ENCODE measurements at places on chromosomes 2 and 18.

GRCh38 chr2:157501026-157501425, 57.1 kb upstream of the CYTIP start:
- DNase-seq, result no peak

- no peak for DNase-seq
These were observed 6.4 kb upstream of the SPATS2L start for GRCh38 chr2:200300065-200300464.

GRCh38 chr18:1498216-1498615, 593.5 kb downstream of the ADCYAP1 start:
- DNase-seq, result no peak

DNA sequence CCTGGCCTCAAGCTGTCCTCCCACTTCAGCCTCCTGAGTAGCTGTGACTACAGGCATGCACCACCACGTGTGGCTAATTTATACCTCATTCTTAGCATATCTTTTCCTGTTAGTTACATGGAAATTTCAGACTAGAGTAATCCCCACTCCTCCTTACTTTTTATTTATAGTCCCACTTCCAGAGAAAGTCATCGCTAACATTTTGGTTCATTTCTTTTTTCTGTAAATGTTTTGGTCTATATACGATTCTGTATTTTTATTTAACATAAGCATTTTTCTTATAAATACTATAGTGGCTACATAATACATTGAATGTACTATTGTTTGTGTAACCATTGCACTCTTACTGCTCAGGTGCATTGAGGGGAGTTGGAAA, 42.3 kb downstream of the DDX1 start:
- no peak for DNase-seq

GRCh38 chr2:106107509-106108131, 86.5 kb downstream of the UXS1 start:
- DNase-seq, result peak; percentile 49

GRCh38 chr2:19706332-19706731, 195.5 kb downstream of the TTC32 start:
- no peak for DNase-seq

GRCh38 chr2:129239141-129239540, 740.3 kb upstream of the RAB6C start:
- DNase-seq, result no peak

- DNase-seq, result no peak
These were observed 372.2 kb downstream of the NYAP2 start for GRCh38 chr2:225771701-225772100.

DNA sequence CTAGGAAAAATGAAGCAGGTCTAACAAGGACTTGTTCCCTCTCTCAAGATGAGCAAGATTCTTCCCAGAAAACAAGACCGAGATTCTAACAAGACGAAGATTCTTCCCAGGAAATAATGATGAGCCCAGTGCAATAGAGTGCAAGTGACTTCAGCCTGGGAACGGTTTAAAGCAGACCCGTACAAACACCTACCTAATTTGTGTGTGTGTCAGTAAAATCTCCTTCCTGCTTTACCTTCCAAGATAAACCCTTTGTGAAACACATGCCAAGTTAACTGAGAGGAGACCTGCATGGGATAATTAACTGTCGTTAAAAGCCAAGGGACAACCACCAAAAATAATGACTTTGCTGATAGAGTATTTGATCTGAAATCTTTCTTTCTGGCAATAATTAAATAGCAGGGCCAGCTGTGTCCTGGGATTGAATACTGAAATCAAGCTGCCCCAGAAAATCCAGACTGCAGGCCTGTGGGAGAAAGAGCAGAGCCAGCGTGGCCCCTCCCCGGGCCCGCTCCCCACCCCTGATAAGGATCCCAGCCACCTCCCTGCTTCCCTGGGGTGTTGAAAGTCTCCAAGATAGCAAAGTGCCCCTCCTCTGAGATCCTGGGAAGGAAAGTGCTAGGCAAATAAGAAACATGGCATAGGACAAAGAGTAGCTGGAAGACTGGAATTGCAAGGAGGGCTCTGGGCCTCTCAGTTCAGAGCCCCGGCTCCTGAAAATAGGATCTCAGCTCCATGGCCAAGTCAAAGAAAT, 145.5 kb downstream of the CYP26B1 start:
- DNase-seq, result no peak

- DNase-seq, result no peak
These were observed 27.8 kb downstream of the DYM start for GRCh38 chr18:49432602-49433001.

- DNase-seq, result no peak
These were observed 140.5 kb upstream of the GYPC start for GRCh38 chr2:126515471-126515870.

DNA sequence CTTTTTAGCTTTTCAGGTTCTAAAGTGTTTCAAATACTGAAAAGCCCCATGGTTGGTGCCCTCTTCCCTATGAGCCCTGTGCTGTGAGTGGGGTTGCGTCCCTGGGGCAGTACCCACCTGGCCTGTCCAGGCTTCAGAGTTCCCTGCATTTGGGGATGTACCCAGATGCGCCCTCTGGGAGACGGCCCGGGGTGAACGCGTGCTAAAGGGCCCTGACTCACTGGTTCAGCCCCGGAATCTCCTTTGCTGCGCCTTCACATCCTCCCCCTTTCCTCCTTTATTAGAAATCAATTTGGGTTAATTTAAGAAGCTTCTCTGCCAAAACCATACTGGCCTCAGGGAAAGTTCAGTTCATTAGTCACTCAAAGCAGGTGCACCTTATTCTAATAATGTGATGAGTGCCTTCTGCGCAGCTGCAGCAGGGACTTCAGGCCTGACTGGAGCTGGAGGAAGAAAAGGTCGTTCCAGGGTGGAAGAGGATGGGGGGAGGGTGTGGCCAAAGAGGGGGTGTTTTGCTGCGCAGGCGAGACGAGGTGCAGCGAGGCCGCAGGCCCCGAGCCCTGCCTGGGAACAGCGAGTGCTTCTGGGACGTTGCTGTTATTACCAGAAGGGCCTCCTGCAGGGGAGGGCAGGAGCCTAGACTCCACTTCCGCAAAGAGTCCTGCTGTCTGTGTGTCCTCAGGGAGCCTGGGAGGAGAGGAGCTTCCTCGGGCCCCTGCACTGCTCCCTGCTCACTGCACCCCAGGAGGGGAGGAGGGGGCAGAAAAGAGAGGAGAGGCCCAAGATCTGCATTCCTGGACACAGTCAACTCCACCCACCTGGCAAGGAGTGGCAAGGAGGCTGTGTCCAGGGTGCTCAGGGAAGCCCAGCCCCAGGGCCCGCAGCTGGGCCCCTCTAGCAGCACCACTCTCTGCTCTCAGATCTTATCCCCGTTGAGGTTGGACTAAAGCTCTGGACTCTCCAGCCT, 223.2 kb upstream of the PXDN start:
- no peak for DNase-seq

DNA sequence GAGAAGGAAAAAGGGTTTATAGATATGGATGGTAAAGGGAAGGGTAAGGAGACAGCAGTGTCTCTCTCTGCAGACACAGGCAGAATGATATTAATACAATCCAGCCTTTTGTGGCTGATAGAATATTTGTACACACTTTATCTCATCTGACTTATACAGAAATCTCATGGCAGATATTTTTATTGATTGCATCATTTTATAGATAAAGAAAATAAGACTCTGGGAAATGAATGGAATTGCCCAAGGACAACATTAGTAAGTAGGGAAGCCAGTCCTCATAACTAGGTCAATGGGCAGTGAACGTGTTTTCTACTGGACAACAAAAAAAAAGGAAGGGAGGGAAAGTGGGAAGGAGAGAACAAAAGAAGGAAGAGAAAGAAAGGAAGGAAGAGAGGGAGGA, 236.4 kb upstream of the EPHA4 start:
- no peak for DNase-seq

DNA sequence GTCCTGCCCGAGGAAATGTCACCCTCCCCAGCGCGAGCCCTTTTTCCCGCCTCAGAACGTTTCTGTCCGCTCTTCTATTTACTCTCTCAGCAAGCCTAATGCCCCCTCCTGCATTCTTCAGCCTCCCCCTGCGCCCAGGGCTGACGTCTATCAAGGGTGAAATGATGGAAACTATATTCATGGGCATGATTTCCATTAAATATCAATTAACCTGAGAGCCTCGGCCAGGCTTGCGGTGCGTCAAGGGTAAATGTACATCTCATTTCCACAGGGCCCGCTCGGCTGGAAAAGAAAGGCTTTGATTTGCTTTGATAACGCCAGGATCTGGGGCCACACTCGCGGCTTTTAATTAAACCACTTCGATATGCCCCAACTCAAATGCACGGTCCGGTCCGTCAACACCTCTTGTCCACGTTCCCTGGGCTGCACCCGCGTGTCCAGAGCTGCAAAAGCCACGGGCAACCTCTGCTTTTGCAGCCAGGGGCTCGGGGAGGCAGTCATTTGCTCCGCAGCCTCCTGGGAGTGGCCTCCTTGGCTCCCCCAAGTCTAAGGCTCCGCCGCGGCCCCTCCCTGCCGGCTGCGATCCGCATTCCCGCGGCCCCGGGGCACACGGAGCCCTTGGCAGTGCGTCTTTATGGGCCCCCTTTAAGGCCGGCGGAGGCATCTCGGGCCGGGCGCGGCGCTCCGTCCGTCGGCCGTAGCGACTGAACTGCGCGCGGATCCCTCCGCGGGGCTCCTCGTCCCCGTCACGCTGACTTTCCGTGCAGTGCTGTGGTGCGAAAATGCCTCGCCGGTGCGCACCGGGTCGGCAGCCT, at the start of gene HOXD8:
HOXD8 (plus strand) TSS at position 724 of the 815 bp plus-strand sequence. CDS start 662 bp downstream, outside the sequence.
- peak; percentile 33 for DNase-seq

GRCh38 chr2:72619626-72620025, 206.2 kb downstream of the EXOC6B start:
- DNase-seq, result no peak

- no peak for DNase-seq
These were observed 41.7 kb upstream of the LYPD6B start for GRCh38 chr2:148996805-148997204.

- DNase-seq, result peak; percentile 57
These were observed 662 bp downstream of the ACVR2A start for GRCh38 chr2:147845411-147845971.

- no peak for DNase-seq
These were observed 24.6 kb upstream of the SPOPL start for GRCh38 chr2:138476940-138477339.

DNA sequence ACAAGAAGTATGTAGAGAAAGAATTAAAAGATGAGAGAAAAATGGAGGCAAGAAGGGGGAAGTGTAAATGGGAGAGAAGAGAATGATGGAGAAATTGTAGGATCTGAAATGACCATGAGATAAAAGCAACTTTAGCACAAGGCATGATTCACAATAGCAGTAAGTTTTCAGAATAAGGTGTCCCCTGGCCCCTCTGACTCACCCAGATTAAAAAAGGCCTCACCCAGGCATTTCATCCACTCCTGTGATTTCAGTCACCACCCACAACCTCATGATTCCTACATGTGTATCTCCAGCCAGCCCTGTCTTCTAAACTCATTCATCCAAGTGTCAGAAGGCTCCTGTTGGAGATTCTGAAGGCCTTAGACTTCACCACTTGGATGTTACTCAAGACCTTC, 56.6 kb downstream of the SP100 start:
- DNase-seq, result peak; percentile 65

DNA sequence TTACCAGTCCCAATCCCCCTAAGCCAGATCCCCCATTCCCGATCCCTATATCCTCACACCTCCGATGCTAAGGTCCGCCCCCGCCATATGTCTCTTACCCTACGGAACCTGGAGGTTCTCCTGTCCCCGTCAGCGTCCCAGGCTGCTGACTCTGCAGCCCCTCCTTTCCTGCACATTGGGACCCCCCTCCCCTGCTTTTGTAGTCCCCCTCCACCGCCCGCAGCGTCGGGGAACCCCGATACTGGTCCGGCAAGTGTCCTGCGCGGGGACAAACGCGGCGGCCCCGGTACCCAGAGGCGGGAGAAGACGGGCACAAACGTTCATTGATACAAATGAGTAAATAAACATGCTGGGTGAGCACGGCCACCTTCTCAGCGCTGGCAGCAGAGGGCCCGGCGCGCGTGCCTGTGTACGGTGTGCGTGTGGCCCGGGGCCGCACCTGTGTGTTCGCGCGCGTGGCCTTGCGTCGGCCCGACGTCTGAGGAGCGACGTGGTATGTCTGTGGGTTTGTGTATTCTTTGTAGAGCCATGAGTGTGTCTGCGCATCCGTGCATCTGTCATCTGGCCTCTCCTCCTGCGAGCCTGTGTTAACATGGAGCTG, 2.0 kb upstream of the CYP26B1 start:
- DNase-seq, result peak; percentile 43

DNA sequence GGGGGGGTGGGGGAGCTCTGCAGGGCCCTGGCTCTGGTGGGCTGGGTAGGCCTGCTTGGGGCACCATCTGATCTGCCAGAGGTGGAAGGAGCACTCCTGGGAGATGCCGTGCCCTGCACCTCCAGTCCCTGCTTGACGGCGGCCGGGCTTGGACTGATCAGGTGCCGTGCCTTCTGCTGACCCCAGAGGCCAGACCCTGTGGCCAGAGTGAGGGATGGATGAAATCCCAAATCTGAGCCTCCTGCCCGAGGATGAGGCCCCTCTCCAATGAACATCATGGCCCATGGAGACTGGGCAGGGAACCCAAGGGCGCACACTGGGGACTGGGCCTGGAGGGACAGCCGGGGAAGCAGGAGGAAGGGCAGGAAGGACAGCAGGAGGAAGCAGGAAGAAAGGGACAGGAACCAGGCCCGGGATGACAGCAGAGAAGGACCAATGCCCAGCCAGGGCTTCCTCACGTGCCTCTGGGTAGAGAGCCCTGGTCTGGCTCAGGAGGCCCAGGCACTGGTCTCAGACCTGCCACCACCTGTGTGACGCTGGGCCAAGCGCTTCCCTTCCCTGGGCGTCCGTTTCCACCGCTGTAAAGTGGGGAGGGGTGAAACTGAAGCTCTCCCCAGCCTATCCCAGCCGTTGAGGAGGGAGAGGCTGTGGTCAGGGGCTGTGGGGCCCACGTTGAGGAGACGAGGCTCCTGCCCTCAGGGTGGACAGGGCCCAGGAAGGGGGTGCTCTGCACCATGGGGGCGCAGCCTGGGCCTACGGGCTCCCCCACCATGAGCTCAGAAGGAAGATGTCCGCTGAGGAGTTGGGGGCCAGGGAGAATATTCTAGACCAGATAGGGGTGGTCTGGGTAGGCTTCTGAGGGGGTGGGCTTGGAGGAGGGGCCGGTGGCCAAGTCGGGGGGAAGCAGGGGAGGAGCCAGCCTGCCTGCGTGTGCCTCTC, 1.0 kb upstream of the GPR35 start:
- DNase-seq, result no peak

DNA sequence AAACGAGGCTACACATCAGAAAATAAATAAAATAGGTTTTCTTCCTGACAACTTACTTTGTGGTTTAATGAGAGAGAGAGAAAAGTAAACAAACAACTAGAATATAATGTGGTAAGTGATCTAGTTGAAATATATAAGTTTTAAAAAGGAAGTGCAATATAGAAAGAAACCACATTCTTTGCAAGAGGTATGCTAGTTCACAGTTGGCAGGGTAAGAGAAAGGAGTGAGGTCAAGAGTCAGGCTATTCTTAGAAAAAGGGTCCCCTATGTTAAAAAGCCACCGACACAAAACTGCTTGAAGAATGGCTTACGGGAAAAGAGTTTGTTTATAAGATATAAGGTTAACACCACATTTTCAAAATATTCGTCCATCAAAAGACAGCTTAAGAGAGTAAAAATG, 462.1 kb downstream of the ERBB4 start:
- no peak for DNase-seq

DNA sequence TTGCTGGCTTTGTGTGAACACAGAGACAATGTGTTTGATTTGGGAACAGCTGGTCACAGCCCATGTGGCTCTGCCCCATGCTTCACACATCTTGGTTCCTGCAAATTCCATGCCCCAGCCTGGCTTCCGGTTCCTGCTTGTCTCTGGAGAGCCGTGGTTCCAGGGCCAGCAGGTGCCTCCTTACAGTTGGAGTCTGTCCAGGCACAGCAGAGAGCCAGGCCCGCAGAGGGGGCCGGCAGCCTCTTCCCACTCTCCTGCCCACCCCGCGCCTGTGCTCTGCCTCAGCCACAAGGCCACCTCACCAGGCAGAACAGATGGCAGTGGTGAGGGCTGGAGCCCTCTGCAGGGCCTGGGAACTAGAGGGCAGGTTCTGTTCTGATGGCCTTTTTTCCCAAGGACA, 81.5 kb downstream of the LDLRAD4 start:
- no peak for DNase-seq

Data from activated T-cell treated with anti-CD3 and anti-CD28 coated beads, Interleukin-2, amount 50 U/mL, for 48 hours (primary cell).